Jurkat, Clone E6-1 (cell line): ENCODE measurements at places on chromosomes 7 and 10.

GRCh38 chr10:43885252-43885651 lies 236.6 kb upstream of the ZNF32 start:
- no peak for DNase-seq

GRCh38 chr10:114800361-114800760 lies 21.2 kb upstream of the FHIP2A start:
- DNase-seq: no peak

DNA sequence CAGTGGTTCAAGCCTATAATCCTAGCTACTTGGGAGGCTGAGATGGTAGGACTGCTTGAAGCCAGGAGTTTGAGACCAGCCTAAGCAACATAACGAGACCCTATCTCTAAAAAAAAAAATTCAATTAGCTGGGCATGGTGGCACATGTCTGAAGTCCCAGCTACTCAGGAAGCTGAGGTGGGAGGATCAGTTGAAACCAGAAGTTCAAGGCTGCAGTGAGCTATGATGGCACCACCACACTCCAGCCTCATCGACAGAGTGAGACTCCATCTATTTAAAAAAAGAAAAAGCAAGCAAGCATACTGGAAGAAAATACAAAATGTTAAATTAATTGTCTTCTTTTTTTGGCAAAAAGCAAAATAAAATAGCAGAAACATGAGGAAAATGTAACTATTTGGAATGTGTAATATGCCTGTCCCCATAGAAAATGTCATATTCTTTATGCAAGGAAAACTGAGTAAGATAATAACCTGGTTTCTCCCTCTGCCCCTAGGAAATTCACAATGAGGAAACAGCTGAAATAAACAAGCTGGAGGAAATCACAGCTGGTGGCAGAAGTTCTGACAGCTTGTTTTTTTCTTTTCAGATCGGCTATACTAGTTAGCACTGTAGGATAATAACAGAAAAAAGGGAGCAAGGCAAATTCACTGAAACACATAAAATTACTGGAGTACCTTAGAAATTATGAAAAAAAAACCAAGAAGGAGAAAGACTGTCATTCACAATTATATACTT lies 48.5 kb downstream of the HERPUD2 start:
- DNase-seq: peak; percentile 19

GRCh38 chr7:74627661-74628411 lies 29.7 kb upstream of the GTF2I start:
- DNase-seq: no peak

- DNase-seq: no peak
Measured at GRCh38 chr7:46545790-46546189, 624.7 kb upstream of the IGFBP3 start.

DNA sequence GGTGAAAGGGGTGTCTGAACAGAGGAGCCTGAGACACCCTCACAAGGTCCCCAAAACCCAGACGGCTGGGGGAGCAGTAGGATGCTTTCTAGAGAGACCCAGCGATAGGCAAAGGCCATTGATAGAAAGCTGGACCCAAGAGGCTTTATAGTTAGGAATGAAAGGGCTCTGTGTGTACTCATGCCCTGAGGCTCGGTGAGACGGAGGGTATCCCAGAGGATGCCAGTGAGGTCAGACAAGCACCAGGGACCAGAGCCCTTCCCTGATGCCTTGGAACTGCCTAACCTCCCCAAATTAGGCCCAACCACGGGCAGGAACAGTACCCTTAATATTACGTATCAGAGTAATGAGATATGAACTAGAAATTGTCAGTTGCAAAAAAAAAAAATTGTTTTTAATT lies 48.6 kb upstream of the RTKN2 start:
- no peak for DNase-seq

- no peak for DNase-seq
Measured at GRCh38 chr10:48611133-48611532, 6.3 kb upstream of the ARHGAP22 start.

GRCh38 chr7:36736090-36736898 lies 12.0 kb upstream of the AOAH start:
- no peak for DNase-seq

- DNase-seq: no peak
Measured at GRCh38 chr10:107415446-107415845, 250.9 kb upstream of the SORCS1 start.

- no peak for DNase-seq
Measured at GRCh38 chr7:116863936-116864500, 1.6 kb downstream of the CAPZA2 start.

GRCh38 chr10:44975431-44976331 lies 2.9 kb downstream of the DEPP1 start:
- DNase-seq: no peak

GRCh38 chr10:49572594-49573114 lies 33.7 kb upstream of the ERCC6 start:
- DNase-seq: no peak

GRCh38 chr7:14691597-14692203 lies 210.9 kb downstream of the DGKB start:
- DNase-seq: peak; percentile 33

GRCh38 chr7:22317632-22318031 lies 39.3 kb downstream of the RAPGEF5 start:
- no peak for DNase-seq

DNA sequence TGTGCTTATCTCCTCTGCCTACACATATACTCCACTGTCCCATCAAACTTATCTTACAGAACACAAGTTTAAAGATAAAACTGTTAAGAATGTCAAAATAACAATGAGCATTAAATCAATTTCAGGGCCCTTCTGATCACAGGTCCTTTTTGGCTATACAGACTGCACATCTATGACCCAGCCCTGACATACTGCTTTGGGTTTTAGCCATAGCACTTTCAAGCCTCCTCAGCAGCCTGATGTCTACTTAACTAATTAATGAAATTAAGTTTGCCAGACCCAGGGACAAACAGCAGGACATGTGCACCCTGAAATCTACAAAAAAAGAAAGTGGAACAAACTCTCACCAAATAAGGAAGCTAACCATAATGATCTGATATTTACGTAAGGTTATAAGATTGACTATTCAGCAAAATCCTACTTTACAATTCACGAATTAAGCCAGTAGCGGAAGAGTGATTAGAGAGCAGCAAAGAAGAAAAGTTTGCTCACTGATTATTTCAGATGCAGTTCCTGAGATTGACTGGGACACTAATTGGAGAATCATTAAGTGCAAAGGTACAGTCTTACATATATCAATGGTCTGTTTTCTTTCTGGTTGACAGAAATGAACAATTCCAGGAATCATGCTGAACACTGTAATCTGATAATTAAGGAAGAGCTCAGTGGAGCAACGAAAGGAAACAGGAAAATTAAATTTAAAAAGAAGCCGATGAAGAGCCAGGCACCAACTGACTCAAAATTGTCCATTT lies 669.3 kb upstream of the LRRN3 start:
- DNase-seq: no peak

DNA sequence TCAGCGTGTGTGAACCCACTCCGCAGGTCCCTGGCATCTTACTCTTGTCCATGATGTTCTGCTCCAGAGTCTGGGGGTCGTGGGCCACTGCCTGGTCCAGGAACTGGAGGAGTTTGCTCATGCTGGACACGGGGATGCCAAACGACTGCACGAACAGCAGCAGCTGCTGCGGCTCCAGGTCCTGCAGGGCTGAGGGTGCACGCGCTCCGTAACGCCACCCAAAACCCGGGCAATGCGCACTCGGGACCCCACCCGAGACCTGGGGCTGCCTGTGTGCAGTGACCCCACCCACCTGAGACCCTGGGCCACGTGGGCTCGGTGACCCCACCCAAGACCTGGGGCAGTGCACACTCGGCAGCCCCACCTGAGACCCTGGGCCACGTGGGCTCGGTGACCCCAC lies 22.0 kb upstream of the MICALL2 start:
- DNase-seq: no peak

DNA sequence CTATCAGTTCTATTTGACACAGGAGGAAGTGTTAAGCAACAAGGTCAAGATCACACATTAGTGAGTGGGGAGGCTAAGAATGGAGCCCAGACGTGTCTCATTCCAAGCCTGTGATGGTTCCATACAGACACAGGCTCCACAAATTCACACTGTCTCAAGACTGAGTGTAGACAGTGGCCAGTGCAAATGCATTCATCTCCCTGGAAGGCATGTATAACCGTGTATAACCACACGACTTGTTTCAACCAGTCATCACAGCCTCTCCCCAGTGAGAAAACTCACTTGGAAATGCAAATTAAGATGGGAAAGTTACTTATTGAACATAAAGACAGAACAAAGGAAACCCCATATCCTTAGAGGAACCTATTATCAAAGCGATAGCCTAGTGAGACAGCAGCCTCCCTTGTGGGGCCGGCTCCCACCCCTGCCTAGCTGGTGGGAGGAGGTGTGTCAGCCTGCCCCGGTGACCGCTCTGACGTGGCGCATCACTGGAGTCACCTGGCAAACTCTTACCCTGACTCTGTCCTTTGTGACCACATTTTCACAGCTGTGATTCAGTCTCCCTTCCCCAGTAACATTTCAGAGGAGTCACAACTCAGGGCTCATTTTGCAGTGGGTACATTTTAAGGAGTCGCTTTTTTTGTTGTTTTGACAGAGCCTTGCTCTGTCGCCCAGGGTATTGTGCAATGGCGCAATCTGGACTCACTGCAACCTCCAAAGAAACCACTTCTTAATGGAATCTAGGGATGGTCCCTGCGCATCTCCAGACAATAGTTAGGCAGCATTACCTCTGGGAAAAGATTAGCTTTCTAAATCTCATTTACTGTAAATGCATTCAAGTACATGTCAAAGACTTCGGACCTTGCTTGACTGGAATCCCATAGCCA lies 126.6 kb upstream of the PARD3 start:
- no peak for DNase-seq

DNA sequence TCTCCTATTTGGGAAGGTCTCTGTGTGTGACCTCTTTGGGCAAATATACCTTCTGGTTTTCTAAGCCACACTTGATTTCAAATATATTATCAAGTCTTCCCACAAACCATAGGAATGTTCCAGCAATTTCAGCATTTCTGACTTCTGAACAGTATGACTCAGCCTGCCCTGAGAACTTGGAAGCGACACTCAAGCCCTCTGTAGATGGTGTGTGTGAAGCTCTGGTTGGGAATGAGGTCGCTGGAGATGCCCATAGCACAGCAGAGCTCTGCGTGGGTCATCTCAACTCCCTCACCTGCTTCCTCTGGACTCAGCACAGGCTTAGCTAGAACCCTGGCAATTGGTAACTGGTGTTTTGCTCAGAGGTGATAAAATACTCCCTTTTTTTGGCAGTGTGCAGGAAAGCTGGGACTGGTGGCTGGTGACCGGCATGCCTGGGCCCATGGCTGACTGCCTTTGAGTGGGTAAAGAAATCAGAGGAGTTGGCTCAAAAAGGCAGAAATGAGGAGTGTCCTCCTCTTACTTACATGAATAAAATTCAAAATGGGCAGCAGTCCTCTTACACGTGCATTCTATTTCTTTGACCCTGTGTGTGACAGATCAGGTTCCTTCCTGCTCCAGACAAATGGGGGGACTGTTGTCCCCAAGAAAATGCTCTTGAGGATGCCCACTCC lies 87.5 kb upstream of the NRP1 start:
- no peak for DNase-seq

DNA sequence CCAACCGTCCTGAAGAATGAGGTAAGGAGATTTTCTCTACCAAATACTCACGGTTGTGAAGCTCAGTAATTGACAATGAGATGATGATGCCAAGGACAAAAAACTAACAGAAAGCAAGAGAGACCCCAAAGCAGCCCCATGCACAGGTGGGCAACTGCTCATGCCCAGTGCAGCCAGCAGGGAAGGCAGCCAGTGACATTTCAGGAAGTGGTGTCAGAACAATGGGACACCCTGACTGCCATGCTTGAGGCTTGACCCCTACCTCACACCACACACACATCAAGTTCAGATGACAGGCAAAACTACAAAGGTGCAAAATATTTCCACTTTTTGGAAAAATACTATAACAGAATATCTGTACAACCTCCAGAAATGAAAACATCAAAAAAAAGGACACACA lies 66.9 kb downstream of the CFAP46 start:
- DNase-seq: no peak

- DNase-seq: no peak
Measured at GRCh38 chr10:75066271-75066670, 45.2 kb upstream of the SAMD8 start.

DNA sequence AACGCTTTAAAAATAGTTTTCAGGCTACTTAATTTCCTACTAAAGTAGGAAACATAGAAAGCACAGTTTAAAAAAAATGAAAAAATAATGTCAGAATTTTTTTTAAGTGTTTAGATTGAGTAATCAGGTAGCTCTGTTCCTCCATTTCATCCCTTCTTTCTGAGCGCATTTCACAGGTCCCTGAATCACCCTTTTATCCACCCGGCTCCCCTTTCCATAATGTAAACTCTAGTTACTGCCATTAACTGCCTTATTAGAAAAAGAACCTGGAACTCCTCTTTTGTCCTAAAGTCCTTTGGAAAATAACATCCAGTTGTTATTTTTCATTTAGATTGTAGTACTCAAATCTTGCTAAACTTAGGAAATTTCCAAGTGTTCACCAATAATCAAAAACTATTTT lies 5.8 kb downstream of the KCND2 start:
- DNase-seq: no peak

- DNase-seq: no peak
Measured at GRCh38 chr7:159066816-159067575, 77.7 kb downstream of the VIPR2 start.

DNA sequence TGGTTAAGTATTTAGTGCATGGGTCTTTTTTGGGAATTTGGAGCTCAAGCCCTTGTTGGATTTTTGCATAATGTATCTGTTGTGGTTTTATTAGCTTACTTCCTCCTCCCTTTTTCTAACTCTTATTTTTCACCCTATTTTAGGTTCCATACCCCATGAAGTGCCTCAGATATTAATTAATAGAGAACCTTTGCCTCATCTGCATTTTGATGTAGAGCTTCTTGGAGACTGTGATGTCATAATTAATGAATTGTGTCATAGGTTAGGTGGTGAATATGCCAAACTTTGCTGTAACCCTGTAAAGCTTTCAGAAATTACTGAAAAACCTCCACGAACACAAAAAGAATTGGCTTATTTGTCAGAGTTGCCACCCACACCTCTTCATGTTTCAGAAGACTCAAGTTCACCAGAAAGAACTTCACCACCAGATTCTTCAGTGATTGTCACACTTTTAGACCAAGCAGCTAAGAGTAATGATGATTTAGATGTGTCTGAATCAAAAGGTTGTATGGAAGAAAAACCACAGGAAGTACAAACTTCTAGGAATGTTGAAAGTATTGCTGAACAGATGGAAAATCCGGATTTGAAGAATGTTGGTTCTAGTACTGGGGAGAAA lies 28.0 kb downstream of the SIRT1 start:
- DNase-seq: no peak
